ENCODE measurements at places on chromosomes 13 and 19. TPM values are rescaled to one million over a fixed set of nuclear protein-coding genes. Genes with fewer than 3 reads are reported as not detected.

DNA sequence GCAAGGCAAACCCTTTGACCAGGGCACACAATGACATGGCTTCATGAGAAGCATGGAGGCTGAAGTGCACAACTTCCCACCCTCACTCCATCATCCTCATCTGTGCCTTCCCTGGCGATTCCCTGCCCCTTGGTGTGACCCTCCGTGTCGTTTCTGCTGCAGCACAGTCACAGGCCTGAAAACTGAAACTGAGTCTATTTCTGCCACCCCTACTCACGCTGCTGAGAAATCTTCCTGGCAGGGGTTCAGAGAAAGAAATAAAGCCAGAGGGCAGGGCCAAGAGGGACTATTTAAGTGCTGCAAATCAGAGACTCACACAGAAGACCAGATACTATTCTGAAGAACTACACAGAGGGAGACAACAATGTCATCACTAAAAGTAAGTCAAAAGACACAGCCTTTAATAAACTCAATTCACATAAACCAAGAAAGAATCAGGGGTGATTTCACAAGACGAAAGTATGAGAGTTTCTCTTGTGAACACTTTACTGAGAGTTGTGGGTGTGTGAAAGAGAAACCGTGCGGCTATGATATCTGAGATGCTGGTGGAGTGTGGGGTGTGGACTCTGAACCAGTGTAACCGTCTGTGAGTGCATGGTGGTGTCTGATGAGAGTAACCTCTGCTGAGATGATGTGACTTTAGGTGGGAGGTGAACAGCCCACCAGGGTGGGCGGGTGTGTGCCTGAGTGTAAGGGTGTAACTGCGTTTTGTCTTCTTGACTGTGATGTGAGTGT is 23.5 kb downstream of the LGALS16 start:
- DNase-seq, result peak; percentile 8

DNA sequence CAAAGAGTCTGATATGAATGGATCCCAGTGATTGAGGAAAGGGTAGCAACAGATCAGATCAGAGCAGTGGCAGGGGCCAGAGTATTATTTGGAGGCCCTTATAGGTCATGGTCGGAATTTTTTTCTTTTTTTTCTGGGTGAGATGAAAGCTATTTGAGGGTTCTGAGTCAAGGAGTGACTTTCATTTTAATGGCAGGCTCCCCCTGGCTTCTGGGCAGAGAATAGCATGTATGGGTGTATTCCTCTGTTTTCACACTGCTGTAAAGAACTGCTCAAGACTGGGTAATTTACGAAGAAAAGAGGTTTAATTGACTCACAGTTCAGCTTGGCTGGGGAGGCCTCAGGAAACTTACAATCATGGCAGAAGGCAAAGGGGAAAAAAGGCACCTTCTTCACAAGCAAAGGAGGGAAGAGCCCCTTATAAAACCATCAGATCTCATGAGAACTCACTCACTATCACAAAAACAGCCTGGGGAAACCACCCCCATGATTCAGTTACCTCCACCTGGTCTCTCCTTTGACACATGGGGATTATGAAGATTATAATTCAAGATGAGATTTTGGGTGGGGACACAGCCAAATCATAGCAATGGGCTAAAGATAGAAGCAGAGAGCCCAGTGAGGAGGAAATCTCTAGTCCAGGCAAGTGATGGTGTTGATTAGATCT is 3.0 kb upstream of the SLC6A16 start:
- DNase-seq, result peak; percentile 45

DNA sequence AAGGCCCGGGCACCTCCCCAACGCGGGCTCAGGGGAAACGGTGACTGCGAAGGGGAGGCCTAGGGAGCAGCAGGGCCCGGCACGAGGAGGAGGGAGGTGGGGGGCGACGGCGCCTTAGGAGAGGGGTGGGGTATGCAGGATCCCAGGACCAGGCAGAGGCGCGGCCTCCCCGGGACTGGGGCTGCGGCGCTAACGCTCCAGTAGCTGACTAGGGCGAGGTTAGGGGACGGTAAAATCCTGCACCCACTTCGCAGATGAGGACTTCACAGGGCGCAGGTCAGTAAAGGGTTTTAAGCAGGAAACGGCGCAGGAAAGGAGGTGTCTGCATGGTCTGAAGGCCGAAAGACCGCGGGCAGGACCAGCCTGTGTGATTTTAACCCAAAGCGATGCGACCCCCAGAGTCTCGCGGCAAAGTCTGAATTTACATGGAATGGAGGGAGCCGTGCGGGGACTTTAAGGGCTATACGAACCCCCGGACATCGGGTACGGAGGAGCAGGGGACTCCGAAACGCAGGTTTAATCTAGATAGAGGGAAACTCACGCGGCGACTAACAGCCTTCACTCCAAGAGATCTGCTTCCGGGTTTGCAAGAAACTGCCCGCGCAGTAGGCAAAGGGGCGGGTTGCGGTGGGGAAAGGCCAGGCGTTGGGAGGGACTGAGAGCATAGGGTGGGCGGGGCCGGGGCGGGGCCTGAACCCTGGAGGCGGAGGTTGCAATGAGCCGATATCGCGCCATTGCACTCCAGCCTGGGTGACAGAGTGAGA is at the start of gene ZNF665:
Gene ZNF665 (minus strand): TSS at position 588 of the 764 bp plus-strand sequence. CDS start 10,460 bp downstream, outside the sequence.
- DNase-seq, result peak; percentile 93

TUBA3C gene
- polyA plus RNA-seq, result not detected

Measured in small intestine (tissue), 16 donors.